ENCODE measurements at places on chromosomes 5 and 9. TPM values are rescaled to one million over a fixed set of nuclear protein-coding genes. Genes with fewer than 3 reads are reported as not detected.

Gene TOR4A
- 4.9 TPM for polyA plus RNA-seq

DNA sequence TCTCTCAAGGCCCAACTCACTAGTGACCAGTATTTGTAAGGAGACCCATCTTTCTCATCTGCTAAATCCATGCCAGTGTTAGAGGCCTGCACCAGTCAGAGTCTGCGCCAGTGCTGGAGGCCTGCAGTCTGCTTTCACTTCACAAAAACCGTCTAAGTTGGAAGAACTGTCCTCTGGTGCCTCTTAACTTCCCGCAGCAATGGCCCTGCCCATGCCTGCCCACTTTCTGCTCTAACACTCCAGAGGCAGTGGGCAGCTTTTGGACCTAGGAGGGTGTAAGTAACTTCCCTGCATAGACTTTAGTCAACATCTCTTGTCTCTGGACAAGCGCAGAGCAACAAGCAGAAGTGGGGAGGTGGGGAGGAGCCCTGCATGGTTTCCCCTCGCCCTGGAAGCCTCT is 152.9 kb downstream of the AUH start:
- DNase-seq, result no peak

- no peak for DNase-seq
Measured at GRCh38 chr5:113531481-113532159, 18.1 kb downstream of the YTHDC2 start.

GRCh38 chr9:97548819-97549540 is 47.5 kb downstream of the TMOD1 start:
- DNase-seq, result no peak

Gene RPL12
- polyA plus RNA-seq, result 517 TPM

GRCh38 chr9:95360866-95361265 is 43.4 kb upstream of the FANCC start:
- no peak for DNase-seq

GRCh38 chr9:86525182-86525581 is 171.0 kb upstream of the TUT7 start:
- no peak for DNase-seq

Gene CCDC187
- not detected for polyA plus RNA-seq

- peak; percentile 34 for DNase-seq
Measured at GRCh38 chr5:109656829-109657228, 32.9 kb upstream of the MAN2A1 start.

DNA sequence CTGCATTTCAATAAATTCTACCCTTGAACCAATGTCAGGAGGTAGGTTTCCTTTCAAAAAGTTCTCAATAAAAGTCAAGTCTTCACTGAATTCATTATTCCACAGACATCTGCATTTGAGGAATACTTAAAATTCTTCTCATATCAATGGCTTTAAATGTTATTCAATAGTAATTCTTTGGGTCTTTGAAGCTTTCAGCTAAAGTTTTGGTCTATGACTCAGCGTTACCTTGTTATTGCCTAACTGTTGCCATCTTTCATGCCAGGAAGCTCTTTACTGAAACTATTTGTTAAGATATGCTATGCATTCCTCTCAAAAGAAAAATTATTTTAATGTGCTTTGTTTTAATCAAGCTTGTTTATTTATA is 170.5 kb downstream of the NNT start:
- DNase-seq, result no peak

DNA sequence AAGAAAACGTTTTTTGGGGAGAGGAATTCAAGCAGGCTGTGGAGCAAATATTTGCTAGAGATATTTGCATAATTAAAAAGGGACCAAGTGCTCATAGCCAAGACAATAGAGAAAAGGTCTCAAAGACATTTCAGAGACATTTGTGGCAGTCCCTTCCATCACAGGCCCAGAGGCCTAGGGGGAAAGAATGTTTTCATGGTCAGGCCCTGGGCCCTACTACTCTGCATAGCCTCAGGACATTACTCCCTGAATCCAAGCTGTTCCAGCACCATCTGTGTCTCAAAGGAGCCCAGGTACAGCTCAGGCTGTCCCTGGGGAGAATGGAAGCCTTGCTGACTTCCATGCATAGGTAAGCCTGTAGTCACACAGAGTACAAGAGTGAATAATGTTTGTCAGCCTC is 113.0 kb upstream of the KIF2A start:
- no peak for DNase-seq

- DNase-seq, result no peak
Measured at GRCh38 chr9:94533155-94533554, 21.7 kb upstream of the PCAT7 start.

Gene CCNJL
- 29.7 TPM for polyA plus RNA-seq

GRCh38 chr5:107705402-107706014 is 34.8 kb upstream of the EFNA5 start:
- no peak for DNase-seq

- DNase-seq, result no peak
Measured at GRCh38 chr5:176441921-176442323, 6.3 kb upstream of the FAF2 start.

DNA sequence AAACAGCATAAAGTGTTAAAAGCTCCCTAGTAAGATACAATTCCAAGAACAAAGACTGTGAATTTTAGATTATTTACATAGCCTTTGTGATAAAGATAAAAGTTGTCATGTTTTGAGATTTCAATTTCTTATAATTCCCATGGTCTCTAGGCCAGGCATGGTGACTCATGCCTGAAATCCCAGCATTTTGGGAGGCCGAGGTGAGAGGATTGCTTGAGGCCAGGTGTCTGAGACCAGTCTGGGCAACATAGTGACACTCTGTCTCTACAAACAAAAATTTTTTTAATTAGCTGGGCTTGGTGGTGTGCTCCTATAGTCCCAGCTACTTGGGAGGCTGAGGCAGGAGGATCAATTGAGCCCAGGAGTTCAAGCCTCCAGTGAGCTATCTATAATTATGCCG is 48.1 kb downstream of the BDP1 start:
- no peak for DNase-seq

GRCh38 chr9:137349471-137350033 is 47.5 kb upstream of the NRARP start:
- no peak for DNase-seq

Gene FRMPD1
- not detected for polyA plus RNA-seq

- peak; percentile 66 for DNase-seq
Measured at GRCh38 chr5:108747774-108748400, at the start of gene FER. TSS of gene FER (plus strand) at chr5:108747897. CDS start at chr5:108798183, 50,286 bp downstream.

Gene EPB41L4B
- not detected for polyA plus RNA-seq

Gene PCDHA1
- not detected for polyA plus RNA-seq

DNA sequence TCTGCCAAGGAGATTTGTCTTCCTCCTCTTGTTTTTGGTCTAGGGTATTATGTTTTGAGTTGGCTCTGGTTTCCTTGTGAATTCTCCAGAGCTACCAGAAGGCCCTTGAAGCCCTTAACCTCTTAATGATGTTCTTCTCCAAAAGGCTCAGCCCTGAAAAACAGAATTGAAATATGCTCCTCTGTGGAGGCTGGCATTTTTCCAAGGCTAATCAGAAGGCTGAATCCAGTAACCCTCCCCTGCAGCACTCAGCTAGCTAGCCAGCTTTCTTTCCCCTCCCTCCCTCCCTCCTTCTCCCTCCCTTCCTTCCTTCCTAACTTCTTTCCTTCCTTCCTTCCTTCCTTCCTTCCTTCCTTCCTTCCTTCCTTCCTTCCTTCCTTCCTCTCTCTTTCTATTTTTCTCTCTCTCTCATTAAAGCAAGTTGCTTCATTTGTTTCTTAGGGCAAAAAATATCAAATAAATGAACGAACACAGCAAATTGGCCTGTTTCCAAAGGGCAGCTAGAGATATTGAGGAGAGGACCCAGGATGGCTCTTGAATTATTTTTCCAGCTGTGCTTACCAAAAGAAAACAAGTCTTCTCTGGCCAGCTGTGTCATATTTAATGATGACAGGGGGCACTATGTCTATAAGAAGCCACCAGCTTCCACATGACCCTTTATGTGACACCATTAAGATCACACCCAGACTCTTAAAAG is 38.7 kb downstream of the JAKMIP2 start:
- no peak for DNase-seq

Gene SAXO1
- not detected for polyA plus RNA-seq

Gene OLFML2A
- polyA plus RNA-seq, result not detected

GRCh38 chr5:67679184-67679841 is 482.7 kb upstream of the CD180 start:
- DNase-seq, result no peak

Gene SYK
- 125 TPM for polyA plus RNA-seq

- no peak for DNase-seq
Measured at GRCh38 chr5:39379693-39380092, 15.4 kb upstream of the C9 start.

DNA sequence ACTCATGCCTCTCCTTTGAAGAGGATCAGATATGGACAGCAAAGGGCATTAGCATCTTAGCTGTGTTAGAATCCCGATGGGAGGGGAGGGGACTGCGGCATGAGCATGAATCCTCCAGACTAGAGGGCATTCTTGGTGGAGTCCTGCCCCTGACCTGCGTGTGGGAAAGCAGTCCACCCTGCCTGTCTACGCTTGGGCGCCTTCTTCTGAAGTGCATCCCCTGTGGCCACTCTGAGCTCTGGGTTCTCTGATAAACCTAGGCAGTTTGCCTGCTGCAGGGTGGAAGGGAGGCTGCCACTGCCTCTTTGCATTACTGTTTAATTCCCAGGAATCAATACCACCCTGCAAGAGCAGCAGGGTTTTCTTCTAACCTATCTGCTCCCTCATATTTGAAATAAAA is 169.3 kb downstream of the INSYN2B start:
- no peak for DNase-seq

- no peak for DNase-seq
Measured at GRCh38 chr5:38273626-38274025, 15.3 kb downstream of the EGFLAM start.

Gene MARCHF11
- polyA plus RNA-seq, result not detected

GRCh38 chr9:109411069-109411761 is 86.9 kb downstream of the PTPN3 start:
- DNase-seq, result no peak

Gene RABEPK
- polyA plus RNA-seq, result 23.6 TPM

- no peak for DNase-seq
Measured at GRCh38 chr9:123796094-123796493, 133.8 kb downstream of the DENND1A start.

- DNase-seq, result no peak
Measured at GRCh38 chr9:36665387-36665786, 92.7 kb downstream of the MELK start.

DNA sequence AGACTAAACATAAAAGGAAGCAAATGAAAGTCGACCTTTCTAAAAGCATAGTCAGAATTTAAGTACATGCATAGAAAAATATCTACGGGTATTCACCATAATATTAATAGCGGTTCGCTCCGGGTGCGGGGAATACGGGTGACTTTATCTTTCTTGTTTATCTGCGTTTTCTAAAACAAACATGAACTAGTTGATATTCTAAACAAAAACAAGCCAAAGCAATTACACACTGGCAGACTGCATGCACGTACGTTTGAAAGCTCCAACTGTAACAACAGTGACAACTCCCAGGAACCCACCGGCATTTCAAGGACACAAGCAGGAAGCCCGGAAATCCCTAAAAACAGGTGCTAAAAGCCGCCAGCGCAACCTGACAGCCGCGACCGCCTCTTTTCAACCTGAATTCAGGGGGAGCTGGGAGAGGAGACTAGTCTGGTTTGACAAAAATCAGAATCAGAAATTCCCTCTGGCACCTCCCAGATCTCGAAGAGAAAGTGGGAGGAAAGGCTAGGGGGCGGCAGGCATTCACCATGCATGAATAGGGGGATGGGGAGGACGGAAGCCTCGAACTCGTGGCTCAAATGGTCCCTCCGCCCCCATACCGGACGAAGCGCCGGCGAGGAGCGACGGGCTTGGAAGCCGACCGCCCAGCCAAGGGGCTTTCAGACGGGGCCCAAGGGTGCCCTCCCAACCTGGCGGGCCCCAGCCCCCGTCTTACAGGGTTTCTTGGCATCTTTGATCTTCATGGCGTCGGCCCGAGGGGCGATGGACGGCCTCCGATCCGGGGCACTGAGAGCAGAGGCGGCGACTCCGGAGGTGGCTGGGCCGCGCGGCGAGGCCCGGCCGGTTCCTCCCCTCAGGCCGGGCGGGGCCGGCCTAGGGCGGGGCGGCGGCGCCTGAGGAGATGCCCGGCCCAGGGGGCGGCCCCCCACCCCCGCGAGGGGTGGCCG is at the start of gene PANK3:
PANK3 (minus strand) TSS at position 831 of the 950 bp plus-strand sequence; CDS start at position 746, 85 bp downstream.
- DNase-seq, result no peak

DNA sequence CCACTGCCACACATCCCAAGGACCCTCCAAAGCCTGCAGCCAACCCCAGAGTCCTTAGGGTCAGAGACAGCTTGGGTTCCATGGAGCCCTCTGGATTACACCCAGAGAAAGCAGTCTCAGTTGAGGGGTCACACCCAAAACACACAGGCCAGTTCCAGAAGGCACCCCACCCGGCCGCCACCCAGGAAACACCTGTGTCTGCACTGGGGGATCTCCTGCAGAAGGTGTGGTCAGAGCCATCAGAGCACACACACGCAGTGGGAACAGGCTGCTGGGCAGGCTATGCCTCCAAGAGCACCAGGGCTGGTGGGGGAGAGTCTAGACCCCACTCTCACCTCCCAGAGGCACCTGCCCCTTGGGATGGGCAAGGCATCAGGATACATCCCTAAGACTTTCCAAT is 27.3 kb downstream of the NIPAL4 start:
- DNase-seq, result no peak

DNA sequence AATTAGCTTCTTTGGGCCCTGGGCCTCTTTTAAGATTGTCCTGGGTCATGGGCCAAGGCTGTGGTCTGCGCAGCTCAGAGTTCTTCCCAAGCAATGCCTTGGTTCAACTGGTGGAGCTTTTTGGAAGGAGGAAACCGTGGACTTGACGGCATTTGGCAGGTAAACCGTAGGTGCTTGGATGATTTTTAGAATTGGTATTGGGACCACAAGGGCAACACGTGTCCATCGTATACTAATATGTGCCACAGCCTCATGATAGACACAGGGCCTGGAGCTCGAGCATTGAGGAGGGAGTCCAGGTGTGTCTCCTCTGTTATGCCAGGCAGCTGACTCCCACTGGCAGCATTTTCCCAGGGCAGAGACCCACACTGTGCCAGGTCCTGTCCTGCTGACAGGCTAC is 120.9 kb upstream of the PITX1 start:
- DNase-seq, result no peak

GRCh38 chr9:79395228-79395627 is 176.5 kb upstream of the TLE4 start:
- no peak for DNase-seq

GRCh38 chr9:138025908-138026307 is 148.3 kb downstream of the CACNA1B start:
- no peak for DNase-seq

GRCh38 chr9:135530146-135530545 is 8.9 kb downstream of the LCN1 start:
- DNase-seq, result no peak

Gene MYOT
- polyA plus RNA-seq, result not detected

Gene COL5A1
- not detected for polyA plus RNA-seq

GRCh38 chr9:108339251-108339650 is 516.5 kb downstream of the ACTL7B start:
- DNase-seq, result no peak

Gene SEMA4D
- polyA plus RNA-seq, result 47.0 TPM

Gene CCDC183
- 0.40 TPM for polyA plus RNA-seq

- DNase-seq, result no peak
Measured at GRCh38 chr5:38329132-38329715, 70.9 kb downstream of the EGFLAM start.
